ENCODE measurements at places on chromosomes 16 and 17.

- no peak for DNase-seq
These were observed 191.7 kb downstream of the C16orf95 start for GRCh38 chr16:87125206-87126155.

DNA sequence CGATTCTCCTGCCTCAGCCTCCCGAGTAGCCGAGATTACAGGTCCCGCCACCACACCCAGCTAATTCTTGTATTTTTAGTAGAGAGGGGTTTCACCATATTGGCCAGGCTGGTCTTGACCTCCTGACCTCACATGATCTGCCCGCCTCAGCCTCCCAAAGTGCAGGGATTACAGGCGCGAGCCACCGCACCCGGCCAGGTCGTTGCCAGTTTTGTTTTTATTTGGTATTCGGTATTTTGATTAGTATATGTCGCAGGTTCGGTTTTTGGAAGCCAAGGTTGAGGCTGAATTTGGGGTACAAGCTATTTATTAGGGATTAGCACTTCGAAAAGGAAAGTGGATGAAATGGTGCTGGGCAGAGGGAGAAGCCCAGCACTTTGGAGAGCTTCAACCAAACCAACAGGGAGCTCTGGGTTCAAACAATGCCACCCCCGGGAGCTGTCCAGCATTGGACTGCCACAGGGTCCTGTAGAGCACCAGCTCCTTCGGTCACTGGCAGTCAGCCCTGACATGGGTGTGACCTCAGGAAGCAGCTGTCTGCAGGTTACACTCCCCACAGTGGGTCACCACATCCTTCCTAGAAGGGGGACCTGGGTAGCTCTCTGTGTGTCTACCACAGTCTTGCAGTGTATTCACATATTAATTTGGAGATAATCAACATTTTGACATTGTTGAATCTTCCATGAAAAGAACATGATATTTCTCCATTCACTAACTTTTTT, 1.5 kb upstream of the CLEC10A start:
- DNase-seq: no peak

DNA sequence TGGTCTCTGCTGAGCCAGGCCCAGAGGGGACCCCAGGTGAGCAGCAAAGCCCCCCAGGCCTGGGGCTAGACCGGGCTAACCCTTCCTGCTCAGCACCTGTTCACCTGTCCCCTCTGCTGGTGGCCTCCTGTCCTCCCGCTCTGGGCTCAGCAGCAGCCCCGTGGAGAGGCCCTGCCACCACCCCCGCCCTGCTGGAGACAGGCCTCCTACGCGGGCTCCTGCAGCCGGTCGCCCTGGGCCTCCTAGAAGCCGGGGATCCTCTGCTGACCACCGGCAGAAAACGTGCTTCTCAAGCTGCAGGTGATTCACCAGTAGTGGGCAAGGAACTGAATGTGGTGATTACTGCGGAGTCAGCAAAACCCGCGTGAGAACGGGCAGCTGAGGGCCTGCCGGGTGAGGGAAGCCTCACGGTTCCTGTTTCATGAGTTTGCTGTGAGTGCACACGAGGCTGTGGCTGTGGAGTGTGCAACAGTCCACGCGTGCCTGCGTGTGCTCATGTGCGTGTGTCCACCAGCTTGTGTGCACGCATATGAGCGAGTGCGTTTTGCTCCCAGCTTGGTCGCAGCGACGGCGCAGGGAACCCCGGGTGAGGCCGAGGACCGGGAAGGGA, 792 bp downstream of the SECTM1 start:
- DNase-seq: no peak

DNA sequence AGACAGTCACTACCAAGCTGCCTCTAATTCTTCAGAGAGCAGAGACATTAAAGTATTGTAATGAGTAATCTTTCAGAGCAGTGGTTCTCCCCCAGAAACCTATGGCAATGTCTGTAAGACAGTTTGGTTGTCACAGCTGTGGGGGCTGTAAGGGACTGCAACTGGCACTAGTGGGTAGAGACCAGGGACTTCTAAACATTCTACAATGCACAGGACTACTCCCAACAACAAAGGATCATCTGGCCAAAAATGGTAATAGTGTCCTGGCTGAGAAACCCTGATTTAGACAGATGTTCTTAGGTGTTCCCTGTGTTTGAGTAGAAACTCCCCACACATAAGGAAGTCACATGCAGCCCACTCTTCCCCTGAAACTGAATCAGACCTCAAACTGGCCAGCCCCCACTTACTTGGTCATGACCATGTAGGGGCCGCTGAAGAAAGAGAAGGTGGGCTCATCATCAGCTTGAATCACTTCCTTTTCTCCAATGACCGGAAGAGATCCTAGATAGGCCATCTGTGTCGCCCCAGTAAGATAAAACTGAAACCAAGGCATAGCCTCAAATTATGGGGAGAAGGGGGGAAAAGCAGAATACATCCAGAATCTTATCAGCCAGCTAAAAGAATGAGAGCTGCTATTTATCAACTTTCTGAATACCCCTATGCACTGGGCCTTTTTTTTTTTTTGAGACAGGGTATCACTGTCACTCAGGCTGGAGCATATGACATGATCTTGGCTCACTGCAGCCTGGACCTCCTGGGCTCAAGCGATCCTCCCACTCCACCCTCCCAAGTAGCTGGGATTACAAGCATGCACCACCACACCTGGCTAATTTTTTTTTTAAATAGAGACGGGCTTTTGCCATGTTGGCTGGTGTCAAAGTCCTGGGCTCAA, 75.8 kb downstream of the TEX14 start:
- no peak for DNase-seq

DNA sequence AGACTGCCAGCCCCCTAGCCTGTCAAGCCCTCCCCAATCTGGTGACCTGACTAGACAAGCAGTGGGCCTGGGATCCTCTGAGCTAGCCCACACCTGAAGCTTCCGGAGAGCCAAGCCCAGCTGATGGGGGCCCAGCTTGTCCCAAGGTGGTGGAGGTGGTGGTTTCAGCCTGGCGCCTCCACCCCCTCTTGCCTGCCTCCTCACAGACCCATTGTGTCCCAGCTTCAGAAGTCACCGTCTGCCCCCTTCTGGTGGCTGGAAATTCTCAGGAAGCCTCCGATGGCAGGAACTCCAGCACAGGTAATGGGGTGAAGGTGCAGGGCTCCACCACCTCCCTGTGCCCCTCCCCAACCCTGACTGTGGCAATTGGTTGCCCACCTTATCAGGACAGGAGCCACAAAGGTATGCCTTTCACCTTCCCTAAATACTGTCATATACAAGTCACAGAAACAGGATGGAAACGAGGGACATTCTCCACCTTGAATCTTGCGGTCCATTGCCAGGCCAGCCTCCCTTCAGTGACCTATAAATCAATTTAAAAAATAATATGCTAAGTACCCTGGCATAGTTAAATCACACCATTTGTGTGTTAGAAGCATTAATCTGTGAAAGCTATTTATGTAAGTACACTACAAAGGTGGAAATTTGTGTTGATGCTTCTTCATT, 66.0 kb upstream of the ZNF423 start:
- peak; percentile 66 for DNase-seq

GRCh38 chr17:27450416-27450815, 5.8 kb upstream of the KSR1 start:
- DNase-seq: no peak

DNA sequence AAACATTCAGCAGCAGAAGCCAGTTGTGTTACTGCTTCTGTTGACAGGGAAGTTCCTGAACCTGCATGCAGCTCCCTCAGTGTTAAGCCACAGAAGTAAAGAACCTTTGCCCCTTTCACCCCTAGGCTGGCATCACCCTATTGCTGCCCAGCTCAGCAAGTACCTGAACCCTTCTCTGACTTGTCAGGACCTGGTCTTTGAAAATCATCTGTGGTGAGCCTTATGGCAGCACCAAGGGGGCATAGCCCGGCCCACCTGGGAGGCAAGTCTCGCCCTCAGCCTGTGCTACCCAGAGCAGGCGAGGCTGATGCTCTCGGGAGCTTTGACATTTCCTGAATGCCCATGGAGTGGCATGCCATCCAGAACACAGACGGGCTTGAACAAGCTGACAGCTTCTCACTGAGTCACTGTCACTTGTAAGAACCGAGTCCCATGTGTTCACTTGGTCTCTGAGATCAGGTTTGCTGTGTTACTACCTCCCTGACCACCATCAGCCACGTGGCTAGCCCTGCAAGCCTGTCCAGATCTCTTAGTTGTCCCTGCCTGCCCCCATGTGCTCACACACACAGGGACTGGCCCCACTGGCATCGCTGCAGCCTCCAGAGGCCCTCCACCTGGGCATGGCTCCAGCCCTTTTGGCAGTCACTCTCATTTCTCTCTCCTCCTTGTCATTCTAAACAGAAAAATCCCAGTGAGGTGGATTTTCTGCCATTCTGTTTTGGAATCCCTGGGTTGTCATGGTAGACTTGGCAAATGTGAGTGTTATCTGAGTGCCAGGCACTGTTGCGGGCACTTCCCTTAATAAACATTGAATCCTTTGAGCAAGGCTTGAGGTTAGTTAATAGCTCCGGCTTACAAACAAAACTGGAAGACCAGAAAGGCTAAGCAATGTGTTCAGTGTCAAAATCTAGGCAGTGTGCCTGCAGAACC, 2.9 kb upstream of the CARMIL2 start:
- DNase-seq: no peak

DNA sequence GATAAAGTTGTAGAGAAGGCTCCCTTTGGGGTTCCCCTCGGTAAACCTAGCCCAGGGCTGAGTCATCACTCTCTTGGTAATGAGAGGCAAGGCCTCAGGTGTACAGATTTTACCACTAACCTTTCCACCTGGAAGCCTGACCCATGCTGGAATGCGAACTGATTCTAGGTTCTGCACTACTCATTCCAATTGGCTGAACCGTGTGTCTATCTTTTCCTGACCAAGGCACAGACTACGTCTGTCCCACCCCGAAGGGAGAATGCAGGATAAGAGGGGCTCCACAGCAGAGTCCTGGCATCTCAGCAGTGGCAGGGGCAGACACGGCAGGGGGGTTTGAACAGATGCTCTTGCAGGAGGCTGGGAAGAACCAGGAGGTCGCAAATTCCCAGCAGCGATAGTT, 65.4 kb upstream of the B4GALNT2 start:
- no peak for DNase-seq

All from NCI-H1105 (cell line).